NCI-H748 treated with DMSO at 0.1 percent for 48 hours (cell line): ENCODE measurements at places on chromosomes 16 and 17.

DNA sequence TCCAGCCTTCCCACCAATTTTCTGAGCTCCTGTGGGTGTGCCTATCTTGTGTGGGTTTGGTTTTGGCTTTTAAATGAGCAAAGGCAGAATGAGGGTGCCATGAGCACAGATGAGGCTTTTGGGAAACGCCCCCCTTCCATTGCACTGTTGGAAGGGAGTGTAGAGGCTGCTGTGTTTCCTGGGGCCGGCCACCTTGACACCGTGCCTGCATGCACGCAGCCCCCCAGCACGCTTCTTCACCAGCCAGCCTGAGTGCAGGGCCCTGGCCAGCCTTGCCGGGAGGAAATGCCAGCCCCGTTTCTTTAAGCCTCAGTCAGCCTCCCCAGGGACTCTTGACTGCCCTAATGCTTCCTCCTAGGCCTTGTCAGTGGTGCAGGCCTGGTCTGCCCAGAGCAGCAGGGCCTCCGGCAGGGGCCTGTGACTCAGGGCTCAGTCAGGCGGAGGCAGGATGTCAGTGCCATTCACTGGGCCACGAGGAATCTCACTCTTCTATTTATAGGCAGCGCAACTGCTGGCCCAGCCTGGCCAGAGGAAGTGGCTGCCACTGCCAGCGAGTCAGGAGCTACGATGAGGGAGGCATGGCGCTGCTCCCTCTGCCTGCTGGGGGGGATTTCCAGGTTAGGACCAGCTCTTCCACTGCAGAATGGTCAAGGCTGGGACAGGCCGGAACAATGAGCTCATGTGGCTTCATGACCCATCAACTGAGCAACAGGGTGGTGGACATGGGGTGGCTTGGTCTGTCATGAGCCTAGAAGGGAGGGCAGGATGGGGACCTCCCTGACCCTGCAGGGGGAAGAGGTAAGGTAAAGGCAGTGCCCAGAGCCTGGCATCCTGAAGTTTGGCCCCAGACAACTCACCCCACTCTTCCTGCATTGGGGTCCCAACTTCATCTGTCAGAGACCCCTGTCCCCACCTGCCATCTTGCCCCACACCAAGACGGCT lies 205.2 kb downstream of the RAB11FIP4 start:
- DNase-seq, result no peak

DNA sequence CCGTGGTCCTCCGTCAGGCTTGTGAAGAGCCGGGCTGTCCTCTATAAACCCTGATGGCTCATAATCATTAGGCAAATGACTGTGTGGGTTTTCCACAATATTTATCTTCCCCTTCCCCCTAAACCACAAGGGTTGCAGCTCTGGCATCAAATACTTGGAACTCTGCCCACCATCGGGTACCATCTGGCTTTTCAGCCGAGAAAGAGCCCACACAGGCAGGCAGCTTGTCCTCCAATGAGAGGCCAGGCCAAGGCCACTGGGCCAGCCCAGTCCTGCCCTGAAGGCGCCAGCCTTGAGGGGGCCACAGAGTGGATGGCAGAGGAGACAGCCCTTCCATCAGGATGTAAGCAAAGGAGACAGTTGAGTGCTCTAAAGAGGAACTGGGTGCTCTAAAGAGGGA lies 31.8 kb upstream of the NAT9 start:
- DNase-seq, result no peak

GRCh38 chr16:60107437-60107836 lies 1373.3 kb upstream of the GOT2 start:
- no peak for DNase-seq

DNA sequence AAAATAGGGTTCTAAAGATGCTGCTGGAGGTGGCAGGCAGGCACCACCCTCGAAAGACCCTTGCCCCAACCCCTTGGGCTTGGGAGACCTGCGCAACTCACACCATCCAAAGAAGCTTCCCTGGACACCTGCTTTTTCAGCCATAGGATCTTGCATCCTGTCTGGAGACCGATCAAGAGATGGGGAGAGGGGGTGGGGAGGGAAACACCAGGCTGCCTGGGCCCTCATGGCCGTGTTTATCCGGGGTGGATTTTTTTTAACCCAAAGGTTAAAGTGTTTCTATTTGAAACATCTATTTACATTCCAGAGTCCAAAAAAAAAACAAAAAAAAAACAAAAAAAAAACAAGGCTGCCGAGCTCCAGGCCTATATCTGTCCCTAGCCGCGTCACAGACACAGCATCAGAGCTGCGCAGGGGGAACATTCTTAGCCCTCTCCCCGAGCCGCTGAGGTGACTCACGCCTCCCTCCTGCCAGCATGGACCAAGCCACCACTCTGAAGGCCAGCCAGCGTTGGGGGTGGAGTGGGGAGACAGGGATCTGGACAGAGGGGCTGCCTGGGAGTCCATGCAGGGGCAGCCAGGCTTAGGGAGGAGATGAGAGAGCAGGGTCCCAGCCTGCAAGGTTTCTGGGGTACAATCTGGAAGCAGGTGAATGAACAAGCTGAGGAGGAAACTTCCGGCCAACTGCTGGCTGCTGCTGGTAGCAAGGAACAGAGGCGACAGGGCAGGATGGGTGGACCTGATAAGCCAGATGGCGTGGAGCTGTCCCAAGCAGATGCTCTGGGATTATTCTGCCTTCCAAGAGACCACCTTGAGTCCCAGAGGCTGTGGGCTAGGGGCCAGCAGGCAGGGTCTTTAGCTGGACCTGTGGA lies 14.8 kb downstream of the HDAC5 start:
- no peak for DNase-seq

GRCh38 chr17:59397316-59398073 lies 66.0 kb downstream of the YPEL2 start:
- DNase-seq, result no peak

DNA sequence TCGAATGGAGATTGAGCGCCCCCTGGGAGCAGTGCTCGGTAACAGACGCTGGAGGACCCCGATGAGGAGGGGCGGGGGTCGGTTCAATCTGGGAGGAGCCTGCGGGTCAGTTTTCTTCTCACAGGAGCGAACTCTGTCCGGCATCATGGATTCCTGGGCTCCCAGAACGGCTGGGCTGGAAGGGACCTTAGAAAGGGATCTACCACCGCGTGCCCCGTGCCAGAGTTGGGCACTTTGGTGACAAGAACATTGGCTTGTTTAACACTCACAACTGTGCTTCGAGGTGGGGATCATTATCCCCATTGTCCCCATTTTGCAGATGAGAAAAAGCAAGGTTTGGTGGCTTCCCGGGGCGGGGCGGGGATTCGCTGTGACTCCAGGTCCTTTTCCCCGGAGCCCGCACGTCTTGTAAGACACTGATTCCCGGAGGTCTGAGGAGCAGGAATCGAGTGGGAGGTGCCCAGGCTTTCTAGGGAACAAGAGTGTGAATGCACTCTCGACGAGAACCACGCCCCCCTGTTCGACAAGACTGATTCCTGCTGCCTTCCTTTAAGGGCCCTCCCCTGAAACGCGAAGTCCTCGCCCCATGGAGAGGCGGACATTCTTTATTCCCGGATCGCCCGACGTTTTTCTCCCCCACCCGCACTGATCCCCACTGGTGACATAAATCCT lies 1.5 kb upstream of the FBXL19 start:
- DNase-seq, result peak; percentile 80

DNA sequence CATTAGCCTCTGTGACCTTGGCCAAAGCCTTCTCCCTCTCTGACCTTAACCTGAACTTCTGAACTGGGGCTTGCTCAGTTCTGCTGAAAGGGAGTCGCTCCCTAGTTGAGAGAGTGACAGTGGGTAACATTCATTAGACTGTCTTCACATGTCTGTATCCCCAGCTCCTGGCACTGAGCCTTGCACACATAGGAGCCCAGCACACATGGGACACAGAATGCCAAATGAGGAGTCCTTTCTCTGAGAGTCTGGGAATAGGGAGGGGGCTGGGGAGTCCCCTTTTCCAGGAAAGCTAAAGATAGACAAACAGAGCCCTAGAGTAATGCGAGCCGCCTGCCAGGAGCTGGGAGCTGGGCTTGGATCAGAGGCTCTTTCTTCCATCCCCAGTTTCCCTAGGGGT lies 2.5 kb downstream of the TAC4 start:
- no peak for DNase-seq

GRCh38 chr16:73418051-73418450 lies 370.1 kb upstream of the ZFHX3 start:
- no peak for DNase-seq

- no peak for DNase-seq
These were observed 65.5 kb upstream of the BCO1 start for GRCh38 chr16:81172769-81173658.
